ENCODE measurements at places on chromosomes 11 and 22.

GRCh38 chr11:119094816-119095065, 6.9 kb downstream of the DPAGT1 start:
- peak; percentile 89 for DNase-seq

- no peak for DNase-seq
These were observed 79.5 kb upstream of the HMGXB4 start for GRCh38 chr22:35177811-35178210.

DNA sequence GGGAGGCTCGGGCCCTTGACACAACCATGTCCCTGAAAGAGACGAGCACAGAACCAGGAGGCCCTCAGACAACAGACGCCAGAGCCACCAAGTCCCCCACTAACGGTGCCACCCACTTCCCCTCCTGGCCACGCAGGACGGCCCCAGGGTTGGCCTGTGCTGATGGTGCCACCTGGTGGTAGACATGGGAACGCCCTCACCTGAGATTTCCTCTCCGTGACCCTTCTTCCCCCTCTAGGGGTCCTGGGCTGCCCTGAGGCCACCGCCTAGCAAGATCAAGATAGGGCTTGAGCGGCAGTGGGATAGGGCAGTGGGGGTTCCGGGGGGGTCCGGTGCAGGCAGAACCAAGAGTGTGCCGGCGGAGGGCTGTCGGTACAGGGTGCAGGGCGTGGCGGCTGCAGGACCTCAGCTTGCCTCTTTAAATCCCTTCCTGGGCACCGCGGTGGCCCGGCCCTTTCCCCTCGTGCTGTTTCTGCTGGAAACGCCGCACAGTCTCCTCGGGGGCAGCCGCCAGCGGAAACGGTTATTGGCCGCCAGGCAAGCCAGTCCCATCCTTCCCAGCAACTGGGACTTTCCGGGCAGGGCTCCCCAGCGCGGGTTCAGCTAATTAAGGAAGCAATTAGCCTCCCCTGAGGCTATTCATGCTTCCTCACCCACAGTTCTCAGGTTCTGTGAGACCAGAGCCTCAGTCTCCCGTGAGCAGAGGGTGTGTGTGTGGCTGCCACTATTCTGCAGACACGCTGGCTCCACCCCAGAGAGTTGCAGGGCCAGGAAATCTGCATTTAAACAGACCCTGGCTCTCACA, 5.5 kb upstream of the NFAM1 start:
- peak; percentile 82 for DNase-seq

- no peak for DNase-seq
These were observed 108.6 kb upstream of the ASPHD2 start for GRCh38 chr22:26320447-26320846.

DNA sequence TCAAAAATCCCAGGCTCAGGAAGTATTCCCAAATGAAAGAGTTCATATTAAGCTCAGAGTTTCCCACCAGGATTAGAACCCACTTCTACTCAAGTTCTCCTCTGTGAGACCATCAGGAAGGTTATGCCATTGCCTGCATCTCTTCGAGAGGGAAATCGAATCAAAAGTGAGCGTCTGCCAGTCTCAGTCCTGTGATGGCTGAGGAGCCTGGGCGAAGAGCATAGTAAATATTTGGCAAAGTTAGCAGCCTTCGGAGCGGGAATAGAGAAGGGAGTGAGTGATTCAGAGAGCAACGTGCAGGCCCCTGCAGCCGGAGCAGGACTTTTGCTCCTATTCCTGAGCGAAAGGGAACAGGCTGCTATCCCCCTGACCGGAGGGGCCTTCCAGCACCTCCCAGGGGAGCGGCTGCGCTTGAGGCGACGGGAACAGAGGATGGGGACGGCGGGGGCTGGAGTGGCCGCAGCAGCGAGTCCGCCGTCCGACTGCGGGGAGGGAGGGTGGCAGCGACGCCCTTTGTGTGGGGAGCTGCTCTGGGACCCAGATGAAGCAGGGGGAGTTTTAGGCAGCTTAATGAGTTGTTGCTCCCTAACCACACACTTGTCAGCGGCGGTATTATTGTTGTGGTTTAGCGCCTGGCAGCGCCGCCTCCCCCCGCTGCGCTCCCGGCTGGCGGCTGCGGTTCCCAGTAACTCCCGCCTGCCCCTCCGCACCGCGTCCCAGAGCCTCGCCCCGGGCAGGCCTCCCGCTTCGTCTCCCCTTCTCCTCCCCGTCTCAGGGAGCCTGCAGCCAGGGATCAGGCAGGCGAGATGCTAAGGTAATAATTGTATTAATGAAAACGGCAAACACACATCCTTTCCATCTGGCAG, 21.7 kb upstream of the NRGN start:
- no peak for DNase-seq

- no peak for DNase-seq
These were observed 77.0 kb downstream of the DDIAS start for GRCh38 chr11:82978422-82979099.

GRCh38 chr11:110243791-110244190, 52.6 kb downstream of the RDX start:
- no peak for DNase-seq

DNA sequence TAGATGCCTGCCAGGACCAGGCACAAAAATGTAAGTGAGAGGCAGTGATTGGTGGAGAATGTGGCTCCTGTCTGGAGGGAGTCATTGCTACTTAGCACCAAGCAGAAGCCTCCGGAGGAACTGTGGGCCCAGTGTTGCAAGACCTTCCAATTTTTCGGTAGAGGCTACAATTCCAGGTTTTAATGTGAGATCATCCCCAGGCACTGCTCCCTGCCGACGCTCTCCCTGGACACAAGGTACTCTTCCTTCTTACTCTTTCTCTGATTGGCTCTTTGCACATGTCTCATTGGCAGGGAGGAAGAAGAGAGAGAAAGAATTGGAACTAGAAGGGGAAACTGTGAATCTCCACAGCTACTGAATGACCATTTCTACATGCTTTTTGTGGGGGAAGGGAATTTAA, 53.7 kb upstream of the EP300 start:
- DNase-seq, result no peak

DNA sequence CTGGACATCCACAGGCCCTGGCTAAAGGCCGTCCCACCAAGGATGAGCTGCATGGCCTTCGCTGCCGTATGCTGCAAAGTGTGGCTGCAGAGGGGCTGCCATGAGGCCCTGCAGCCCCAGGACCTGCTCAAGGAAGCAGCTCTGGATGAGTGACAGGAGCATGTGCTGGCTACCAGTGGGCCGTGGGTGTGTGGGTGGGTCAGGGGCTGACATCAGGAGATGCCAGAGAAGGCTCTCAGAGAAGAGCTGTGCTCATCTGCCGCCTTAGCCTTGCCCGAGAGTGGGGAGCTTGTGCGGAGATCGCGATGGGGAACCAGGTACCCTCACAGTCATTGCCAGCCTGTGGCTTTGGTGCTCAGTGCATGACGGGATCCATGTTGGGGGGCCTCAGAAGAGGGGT, 41.3 kb downstream of the SCUBE1 start:
- DNase-seq, result no peak

DNA sequence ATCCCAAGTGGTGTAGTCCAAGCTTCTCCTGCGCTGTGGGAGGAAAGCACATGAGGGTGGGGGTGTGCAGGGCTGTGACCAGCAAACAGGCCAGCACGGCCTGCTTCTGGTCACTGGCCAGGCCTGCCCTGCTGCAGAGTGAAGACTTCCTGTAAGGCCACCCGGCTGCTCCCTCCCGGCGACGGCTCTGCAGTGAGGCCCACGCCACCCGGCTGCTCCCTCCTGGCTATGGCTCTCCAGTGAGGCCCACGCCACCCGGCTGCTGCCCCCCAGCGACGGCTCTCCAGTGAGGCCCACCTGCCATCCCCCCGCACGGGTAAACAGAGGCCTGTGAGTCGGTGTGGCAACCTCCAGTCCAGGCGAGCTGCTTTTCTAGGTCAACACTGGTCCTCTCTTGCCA, 31.4 kb upstream of the BRSK2 start:
- DNase-seq, result no peak

- peak; percentile 4 for DNase-seq
These were observed 7.0 kb downstream of the BEST1 start for GRCh38 chr11:61957021-61957770.

GRCh38 chr11:69497221-69497787, 15.8 kb downstream of the LINC01488 start:
- DNase-seq, result peak; percentile 52

GRCh38 chr11:73875840-73876239, 806 bp downstream of the COA4 start:
- peak; percentile 13 for DNase-seq
